ENCODE measurements at places on chromosomes 13 and 19.

GRCh38 chr19:14434543-14435319, 1.6 kb downstream of the PKN1 start:
- no peak for DNase-seq

GRCh38 chr19:13526552-13526951, 20.3 kb upstream of the CACNA1A start:
- no peak for DNase-seq

- no peak for DNase-seq
These were observed 293.6 kb downstream of the TEX29 start for GRCh38 chr13:111614009-111614408.

- DNase-seq = no peak
These were observed 50.5 kb upstream of the ZNF429 start for GRCh38 chr19:21454901-21455300.

DNA sequence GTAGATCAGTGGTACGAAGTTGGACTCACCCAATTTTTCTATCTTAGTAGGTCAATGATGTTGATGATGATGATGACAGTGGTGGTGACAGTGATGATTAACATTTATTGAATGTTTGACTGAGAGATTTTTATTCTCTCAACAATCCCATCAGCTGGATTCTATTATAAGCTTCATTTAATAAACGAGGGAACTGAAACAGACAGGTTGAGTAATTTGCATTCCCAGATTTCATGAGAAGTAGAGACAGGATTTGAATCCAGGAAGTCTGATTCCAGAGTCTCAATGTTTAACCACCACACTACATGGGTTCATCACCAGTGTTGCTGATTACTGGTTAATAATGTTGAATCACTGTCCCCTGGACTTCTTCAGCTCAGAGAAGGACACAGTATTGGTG, 168.9 kb downstream of the FLT1 start:
- no peak for DNase-seq

DNA sequence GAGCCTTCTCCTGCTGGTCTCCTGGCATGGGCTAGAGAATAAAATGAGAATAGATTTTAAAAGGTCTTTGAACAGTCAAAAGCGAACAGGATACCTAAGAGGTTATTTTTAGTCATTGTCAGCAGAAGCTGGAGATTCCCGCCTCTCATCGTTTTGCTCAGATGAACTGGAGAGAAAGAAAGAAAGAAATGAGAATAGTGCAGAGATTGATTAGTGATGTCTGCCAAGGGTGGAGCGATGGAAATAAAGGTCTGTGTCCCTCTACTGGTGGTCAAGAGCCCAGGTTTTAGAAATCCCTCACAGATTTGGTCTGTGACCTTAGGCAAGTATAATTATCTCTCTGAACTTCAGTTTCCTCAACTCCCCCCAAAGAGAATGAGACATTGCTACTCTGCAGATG, 5.3 kb downstream of the NCAN start:
- DNase-seq = no peak

GRCh38 chr13:20608438-20609020, 41.6 kb downstream of the IFT88 start:
- DNase-seq = no peak

GRCh38 chr13:101846701-101847100, 394.2 kb downstream of the ITGBL1 start:
- no peak for DNase-seq

DNA sequence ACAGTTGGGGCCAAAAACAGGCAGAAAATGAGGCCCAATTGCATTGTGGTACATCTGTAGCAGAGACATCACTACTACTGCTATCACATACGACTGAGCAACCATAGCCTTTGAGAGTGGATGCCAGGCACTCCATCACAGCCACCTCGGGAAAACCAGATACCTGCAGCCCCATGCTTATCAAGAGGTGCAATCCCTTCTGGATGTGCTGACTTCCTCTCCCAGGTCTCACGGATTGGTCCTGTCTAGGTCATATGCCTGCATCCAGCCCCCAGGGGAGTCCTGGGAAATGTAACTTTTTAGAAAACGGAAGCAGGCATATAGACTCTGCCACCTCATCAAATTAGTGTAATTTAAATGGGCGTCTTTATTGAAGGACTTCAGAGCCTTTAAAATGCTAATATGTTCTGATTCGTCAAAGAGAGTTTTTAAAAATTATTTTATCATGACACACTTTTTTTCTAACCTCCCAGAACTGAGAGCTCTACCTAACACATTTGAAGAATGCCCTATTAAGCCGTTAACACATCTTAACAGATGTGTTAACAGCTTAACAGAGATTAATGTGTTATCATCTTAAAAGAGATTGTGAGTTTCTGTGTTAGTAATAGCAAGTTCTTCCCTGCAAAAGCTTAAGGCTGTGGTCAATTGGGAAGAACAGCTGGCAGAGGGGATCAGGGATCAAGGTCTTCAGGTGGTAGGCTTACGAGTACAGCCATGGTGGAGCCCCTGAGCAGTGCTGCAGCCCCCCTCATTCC, 63.9 kb downstream of the DLEU7 start:
- no peak for DNase-seq

- no peak for DNase-seq
These were observed 1.0 kb downstream of the MBNL2 start for GRCh38 chr13:97223037-97223710.
